ENCODE measurements at places on chromosomes 12 and 14. TPM values are rescaled to one million over a fixed set of nuclear protein-coding genes. Genes with fewer than 3 reads are reported as not detected.
A peak's percentile ranks its signal among the peaks of the same experiment; 100 is the strongest.

GRCh38 chr12:122094137-122094734 lies 15.7 kb downstream of the MLXIP start:
- no peak for DNase-seq
- no peaks in the 10 kb centered on the region for H3K36me3 ChIP-seq
- H3K27ac ChIP-seq: no peak overlapping the region

DNA sequence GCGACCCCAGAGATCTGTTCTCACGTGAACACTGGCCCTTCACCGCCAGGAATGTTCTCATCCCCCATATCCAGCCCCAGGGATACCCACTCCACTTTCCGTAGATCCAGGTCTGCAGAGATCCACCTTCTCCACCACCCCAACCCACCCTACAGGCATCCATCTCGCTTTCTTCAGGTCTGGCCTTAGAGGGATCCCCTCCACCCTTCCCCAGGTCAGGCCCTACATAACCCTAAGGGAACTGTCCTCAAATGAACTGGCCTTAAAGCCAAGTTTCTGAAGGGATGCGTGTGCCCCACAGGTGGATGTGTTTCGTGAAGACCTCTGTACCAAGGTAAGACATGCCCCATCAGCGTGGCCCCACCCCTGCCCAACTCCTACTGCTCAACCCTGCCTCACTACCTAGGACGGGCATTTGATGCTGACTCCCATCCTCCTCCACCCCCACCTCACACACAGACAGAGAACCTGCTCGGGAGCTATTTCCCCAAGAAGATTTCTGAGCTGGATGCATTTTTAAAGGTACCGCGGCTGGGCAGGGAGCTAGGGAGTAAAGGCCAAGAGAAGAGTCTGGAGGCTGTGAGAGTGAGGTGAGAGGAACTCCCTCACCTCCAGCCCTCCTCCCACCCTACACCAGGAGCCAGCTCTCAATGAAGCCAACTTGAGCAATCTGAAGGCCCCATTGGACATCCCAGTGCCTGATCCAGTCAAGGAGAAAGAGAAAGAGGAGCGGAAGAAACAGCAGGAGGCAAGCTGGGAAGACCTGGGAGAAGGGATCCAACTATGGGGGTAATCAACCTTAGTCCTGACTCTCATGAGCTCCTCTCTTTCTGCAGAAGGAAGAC lies 912 bp downstream of the PSME1 start:
- peak overlapping the region; percentile 97 for H3K27ac ChIP-seq
- peaks cover 48% of the 10 kb centered on the region for H3K4me1 ChIP-seq
- DNase-seq: no peak

- peaks cover 13% of the 10 kb centered on the region for H3K36me3 ChIP-seq
- peaks cover 42% of the 10 kb centered on the region for H3K4me1 ChIP-seq
- peak; percentile 80 for DNase-seq
- no peaks in the 10 kb centered on the region for H3K27me3 ChIP-seq
- H3K4me3 ChIP-seq: peak overlapping the region; percentile 76
Measured at GRCh38 chr14:100285021-100285912, 21.0 kb downstream of the SLC25A29 start.

DNA sequence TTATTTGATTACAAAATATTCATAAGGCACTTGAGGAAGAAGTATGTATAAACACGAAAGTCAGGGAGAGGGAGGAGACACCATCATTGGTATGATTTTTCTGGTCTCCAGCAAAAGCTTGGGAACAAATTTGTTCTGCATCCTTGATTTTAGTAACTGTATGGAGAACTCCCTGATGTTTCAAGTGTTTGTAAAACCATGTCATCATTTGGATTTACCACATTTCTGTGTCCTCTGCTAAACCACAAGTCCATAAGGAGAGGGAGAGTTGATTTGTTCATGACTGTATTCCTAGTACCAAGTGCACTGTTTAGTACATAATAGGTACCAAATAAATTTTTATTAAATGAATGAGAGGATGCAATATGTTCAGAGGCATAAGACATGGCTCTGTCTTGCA lies 181.1 kb downstream of the BTG1 start:
- no peak for DNase-seq
- no peaks in the 10 kb centered on the region for H3K4me1 ChIP-seq
- no peaks in the 10 kb centered on the region for H3K27me3 ChIP-seq

- H3K36me3 ChIP-seq: no peaks in the 10 kb centered on the region
- H3K27ac ChIP-seq: no peak overlapping the region
- H3K4me1 ChIP-seq: no peaks in the 10 kb centered on the region
- H3K4me3 ChIP-seq: no peak overlapping the region
Measured at GRCh38 chr12:124303579-124304313, 8.9 kb downstream of the RFLNA start.

- no peak for DNase-seq
- no peaks in the 10 kb centered on the region for H3K36me3 ChIP-seq
- no peaks in the 10 kb centered on the region for H3K27me3 ChIP-seq
- H3K4me3 ChIP-seq: no peak overlapping the region
Measured at GRCh38 chr14:23512156-23512555, 39.4 kb downstream of the ZFHX2 start.

NR1H4 gene
- total RNA-seq: not detected
